ENCODE measurements at places on chromosomes 2 and 18.
A peak's percentile ranks its signal among the peaks of the same experiment; 100 is the strongest.

DNA sequence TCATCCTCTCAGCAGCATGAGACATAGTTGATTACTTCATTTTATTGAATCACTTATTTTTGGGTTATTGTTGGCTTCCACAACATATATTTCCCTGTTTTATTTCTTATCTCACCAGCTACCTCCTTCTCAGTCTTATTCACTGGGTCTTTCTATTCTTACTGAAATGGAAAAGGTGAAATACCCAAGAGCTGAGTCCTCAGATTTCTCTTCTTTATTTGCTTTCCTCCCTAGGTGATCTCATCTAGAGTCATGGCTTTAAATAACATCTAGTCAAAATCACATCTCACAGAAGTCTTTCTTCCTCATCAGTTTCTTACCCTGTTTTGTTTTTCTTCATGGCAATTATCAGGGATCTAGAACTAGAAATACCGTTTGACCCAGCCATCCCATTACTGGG, 105.0 kb upstream of the RBBP8 start:
- peak; percentile 41 for DNase-seq

DNA sequence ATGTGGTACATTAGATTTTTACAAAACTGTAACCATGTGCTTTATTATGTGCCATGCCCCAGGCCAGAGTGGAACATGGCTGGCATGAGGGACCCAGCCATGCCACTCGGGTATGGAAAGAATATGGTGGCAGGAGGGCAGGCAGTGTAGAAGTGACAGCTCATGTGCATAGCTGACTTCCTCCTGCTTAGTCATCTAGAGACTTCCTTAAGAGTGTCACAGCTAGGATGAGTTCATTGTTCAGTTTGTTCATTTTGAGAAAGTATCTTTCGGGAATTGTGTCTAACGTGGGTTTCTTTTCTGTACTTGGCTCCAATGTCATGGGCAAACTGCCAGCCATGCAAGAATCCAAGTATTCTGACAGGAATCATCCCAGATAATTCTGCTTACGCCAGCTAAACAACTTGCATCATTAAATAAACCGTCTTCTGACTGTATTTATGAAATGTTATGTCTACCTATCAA, 94.3 kb upstream of the ITGB6 start:
- DNase-seq: peak; percentile 87

DNA sequence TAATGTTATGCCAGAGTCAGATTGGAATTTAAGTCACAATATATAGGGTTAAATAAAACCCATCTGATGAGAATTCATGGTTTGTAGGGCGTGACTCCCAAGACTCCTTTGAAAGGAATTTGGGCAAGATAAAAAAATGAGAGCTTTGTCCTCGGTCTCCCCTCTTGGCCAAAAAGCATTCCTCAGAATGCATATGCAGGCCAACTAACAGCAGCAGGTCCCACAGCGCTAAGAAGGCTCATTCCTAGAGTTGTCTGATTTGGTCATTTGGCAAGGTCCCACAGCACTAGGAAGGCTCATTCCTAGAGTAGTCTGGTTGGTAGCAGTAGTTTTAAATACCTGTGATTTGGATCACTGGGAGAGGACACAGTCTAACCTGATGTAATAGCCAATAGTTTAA, 106.3 kb upstream of the B3GNT2 start:
- DNase-seq: no peak

- DNase-seq: no peak
Measured at GRCh38 chr2:231920795-231921194, 5.4 kb downstream of the NPPC start.

- DNase-seq: no peak
Measured at GRCh38 chr2:132652474-132652873, 17.5 kb downstream of the LYPD1 start.

- peak; percentile 70 for DNase-seq
Measured at GRCh38 chr2:134348239-134348638, 94.4 kb downstream of the MGAT5 start.

DNA sequence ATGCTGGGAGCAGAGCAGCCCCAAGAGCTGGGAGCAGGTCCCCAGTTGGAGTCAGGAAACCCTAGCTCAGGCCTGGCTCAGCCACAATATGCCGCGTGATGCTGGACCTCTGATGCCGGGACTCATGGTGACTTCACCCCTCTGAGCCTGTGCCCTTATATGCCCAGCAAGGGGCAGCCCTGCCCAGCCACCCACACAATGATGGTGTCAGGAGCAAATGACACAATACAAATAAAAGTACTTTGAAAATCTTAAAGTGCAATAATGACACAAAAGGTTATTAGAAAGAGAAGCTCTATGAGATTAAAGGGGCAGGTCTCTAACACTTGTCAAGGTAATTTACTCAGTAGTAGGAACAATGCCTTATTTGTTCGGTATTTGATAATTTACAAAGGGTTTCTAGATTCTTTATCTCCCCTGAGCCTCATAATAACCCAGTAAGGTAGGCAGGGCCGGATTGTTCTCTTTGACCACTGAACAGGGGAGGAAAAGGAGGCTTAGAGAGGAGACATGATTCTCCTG, 18.3 kb upstream of the KIF3C start:
- DNase-seq: no peak

GRCh38 chr18:4181882-4182568, 273.1 kb downstream of the DLGAP1 start:
- DNase-seq: no peak

All from fibroblast of skin of abdomen (primary cell).